Activated CD4-positive, alpha-beta T cell treated with anti-CD3 and anti-CD28 coated beads, Interleukin-2, Interleukin-6, amounts not matched to agents 100 ng/mL and 50 ng/mL, durations not matched to agents 16 hours and 8 hours (primary cell): ENCODE measurements at places on chromosomes 3 and 15.

DNA sequence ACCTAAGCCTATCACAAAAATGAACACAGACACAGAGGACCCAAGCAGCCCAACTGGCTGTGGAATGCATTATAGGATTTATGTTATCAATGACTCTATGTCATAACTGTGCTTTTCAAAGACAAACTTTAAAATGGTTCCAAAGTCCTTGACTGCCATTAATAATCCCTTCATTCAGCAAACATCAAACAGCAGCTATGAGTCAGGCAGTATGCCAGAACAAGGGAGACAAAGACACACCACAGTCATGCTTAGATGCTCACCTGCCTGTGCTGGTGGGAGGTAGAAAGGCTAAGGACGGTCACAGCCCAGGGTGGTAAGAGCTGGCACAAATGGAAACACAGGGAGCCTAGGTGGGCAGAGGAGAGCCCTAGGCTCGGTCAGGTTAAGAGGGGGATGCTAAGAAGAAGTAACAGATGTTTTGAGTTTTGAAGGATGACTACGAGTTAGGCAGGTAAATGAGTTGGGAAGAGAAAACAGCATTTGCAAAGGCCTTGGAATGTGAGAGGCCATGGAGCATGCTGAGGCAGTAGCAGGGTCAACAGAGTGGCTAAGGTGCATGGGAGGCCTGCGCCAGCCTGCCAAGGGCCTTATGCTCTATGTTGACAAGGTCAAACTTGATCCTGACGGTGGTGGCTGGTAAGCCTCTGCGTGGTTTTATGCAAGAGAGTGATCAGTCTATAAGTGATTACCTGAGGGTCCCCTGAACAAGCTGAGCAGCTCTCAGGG lies 23.0 kb downstream of the NMNAT3 start:
- no peak for DNase-seq

DNA sequence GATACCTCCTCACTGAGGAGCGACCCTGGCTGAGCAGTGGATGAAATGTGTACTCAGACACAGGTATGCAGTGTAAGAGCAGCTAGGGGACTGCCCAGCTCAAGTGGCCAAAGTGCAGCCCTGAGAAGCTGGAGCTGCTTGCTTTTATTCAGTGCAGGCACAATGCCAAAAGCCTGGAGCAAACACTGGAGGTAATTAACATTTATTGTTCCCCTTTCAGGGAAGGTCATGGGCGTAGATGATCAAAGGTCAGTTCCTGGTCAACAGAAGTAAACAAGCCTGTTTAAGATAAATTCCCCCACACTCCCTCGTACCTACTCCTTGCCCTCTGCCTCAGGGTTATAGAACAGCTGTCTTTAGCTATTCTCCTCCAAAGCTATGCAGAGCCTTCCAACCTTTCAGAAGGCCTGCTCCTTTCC lies 17.5 kb downstream of the PLA2G4F start:
- no peak for DNase-seq

GRCh38 chr3:84096188-84096587 lies 862.6 kb upstream of the CADM2 start:
- no peak for DNase-seq

- no peak for DNase-seq
Observed at GRCh38 chr3:38314112-38314763, 32.1 kb downstream of the SLC22A14 start.

DNA sequence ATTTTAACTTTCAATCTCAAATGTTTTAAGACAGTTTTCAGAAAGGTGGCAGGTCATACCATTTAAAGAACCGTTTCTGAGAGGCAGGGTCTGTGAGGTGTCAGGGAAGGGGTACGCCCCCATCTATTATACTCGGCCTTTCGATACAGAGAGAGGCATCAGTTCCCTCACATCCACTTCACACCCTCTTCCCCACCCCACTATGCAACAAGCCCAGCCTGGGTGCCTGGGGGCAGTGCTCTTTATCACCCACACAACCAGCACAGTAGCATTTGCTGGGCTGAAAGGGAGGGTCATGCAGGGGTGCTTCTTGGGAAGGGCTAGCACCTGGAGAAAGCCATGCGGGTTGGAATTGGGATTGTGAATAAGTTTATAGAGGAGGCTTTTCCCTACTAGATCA lies 56.0 kb upstream of the KCNMB2 start:
- no peak for DNase-seq

GRCh38 chr3:67346081-67346480 lies 308.3 kb downstream of the SUCLG2 start:
- DNase-seq = no peak

DNA sequence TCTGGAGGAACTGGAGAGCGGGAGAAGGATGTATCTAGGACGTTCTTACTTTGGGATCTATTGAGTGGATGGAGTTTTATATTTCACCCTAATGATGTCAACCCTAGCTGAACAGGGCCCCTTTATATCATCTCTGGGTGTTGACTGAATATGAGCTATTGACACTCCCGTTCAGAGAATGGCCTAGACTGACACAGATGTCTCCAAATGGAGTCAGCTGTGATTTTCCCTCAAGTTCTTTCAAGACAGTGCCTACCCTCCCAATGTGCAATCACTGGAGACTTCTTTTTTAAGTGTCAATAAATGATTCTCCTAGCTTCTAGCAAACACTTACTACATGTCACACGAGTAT lies 63.8 kb downstream of the FRMD4B start:
- DNase-seq = no peak

- no peak for DNase-seq
Observed at GRCh38 chr3:115187149-115187757, 40.2 kb upstream of the ZBTB20 start.

- no peak for DNase-seq
Observed at GRCh38 chr15:70103880-70104626, 6.3 kb upstream of the TLE3 start.

DNA sequence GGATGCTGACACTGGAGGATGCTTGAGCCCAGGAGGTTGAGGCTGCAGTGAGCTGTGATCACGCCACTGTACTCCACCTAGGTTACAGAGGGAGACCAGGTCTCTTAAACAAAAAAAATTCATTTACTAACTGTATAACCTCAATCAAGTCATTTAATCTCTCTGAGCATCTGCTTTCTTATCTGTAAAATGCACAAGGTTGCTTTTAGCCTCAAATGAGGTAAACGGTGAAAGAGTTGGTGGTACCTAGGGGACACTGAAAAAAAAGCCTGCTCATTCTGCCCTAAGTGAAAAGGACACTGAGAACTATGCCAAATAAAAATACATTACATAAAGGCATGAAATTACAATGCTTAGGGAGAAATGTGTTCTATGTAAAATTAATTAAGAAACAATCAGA lies 3.4 kb downstream of the PP2D1 start:
- no peak for DNase-seq

- no peak for DNase-seq
Observed at GRCh38 chr15:22226034-22226790, 145.9 kb downstream of the OR4M2 start.

GRCh38 chr3:101828691-101829436 lies 20.4 kb upstream of the NFKBIZ start:
- peak; percentile 75 for DNase-seq

- DNase-seq = no peak
Observed at GRCh38 chr3:194833114-194833910, 147.6 kb downstream of the FAM43A start.

- no peak for DNase-seq
Observed at GRCh38 chr15:87757084-87757483, 499.5 kb downstream of the NTRK3 start.

GRCh38 chr3:29333576-29333975 lies 52.7 kb downstream of the RBMS3 start:
- no peak for DNase-seq

GRCh38 chr15:89218531-89218930 lies 2.8 kb downstream of the RLBP1 start:
- DNase-seq = no peak

GRCh38 chr3:180467177-180467576 lies 134.8 kb upstream of the TTC14 start:
- DNase-seq = no peak

- DNase-seq = peak; percentile 36
Observed at GRCh38 chr3:119324899-119325298, 30.7 kb downstream of the ARHGAP31 start.

DNA sequence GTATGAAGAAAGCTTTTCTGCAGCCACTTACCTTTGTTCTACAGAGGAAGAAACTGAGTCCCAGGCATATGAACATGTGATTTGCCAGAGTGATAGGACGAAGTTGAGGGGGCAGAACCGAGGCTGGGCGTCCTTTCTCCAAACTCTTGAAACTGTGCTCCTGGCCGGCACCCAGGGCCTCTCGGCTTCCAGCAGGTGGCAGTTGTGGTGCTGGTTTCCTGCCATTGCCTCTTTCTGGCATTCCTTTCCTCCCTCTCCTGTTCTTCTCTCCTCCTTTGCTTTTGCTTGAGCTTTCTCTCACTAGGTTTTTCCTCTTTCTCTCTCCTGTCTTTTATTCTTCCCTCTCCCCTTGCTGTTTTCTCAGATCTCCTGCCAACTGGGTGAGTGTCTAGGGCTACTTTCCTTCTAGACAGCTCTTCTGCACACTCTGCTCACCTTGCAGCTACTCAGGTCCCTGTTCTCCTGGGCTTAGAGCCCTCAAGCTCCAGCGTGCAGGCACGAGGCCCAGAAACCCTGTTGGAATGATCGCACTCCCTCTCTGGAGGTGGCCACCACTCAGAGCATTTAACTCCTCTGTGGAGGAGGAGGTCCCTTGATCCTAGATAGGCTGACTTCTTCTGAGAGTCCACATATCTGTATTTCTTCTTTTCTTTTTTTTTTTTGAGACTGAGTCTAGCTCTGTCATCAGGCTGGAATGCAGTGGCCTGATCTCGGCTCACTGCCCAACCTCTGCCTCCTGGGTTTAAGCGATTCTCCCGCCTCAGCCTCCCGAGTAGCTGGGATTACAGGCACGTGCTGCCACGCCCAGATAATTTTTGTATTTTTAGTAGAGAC lies 26.2 kb downstream of the TRAK1 start:
- no peak for DNase-seq

- DNase-seq = no peak
Observed at GRCh38 chr15:79919090-79919748, 22.4 kb upstream of the MTHFS start.

GRCh38 chr3:10185804-10186762 lies 21.4 kb downstream of the IRAK2 start:
- peak; percentile 47 for DNase-seq

DNA sequence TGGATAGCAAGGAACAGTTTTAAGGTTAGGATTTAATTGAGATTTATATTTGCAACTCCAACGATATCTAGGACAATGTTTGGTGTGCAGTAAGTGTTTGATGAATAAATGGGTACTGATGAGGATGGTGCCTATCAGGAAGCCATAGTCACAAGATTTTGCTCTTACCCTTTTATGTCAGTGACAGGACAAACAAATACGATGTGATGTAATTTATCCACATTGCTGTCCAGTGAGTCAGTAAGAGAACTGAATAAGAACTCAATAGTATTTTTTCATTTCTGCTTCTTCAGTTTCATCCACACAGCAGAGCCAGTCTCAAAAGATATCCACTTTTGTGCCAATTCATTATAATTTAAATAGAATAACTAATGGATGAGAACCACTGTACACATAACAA lies 18.5 kb downstream of the C3orf85 start:
- no peak for DNase-seq

DNA sequence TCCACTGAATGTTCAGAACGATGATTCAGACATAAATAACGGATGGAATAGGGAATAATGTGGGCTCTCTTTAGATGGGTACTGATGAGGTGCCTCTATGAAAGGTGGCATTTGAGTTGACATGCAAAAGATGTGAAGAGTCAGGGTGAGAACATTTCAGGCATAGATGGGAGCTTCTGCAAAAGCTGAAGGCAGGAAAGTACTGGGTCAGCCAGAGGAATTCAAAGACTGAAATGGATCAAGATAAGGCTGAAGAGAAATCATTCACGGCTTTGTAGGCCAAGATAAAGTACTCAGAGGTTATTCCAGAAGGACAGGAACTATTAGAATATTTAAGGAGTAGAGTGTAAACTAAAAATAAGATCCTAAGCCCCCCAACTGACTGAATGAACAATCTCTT lies 189.6 kb upstream of the MCTP2 start:
- DNase-seq = no peak

DNA sequence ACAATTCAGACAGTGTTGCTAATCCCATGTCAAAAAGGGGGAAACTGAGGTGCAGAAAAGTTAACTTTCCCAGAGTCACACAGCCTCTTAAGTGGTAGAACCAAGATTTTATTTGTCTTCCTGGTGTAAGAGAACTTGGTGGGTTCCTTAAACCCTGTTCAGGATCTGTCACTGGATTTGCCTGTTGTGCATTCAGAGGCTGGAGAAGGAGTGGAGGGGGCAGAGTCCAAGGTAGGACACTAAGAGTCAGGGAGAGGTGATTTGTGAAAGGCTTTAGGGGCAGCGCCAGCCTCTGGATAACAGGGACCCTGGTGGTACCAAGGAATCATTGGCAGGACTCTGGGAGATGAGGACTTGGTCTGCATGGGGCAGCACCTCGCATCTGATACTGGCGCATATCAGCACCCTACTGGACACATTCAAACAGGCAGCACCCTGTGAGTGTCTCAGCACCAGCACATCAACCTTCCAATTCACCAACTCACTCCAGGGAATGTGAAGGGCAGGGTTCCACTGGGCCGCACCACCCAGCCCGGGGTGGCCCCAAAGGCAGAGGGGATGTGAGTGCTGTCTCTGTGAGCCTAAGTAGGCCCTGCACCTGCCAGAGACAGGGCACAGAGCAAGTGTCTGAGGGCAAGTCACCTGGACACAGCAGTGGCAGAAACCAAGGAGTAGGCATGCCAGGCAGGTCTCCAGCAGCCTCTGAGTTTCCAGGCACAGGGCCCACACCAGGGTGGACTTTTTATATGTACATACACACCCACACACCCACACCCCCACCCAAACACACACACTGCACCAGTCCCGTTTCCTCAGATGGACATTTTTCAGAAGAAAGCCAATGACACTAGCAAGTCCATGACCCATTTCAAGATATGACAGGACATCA lies 71.6 kb downstream of the LIPC start:
- DNase-seq = no peak

- DNase-seq = no peak
Observed at GRCh38 chr15:49908236-49908932, 210.6 kb downstream of the ATP8B4 start.

GRCh38 chr3:194272861-194273742 lies 78.0 kb downstream of the CPN2 start:
- DNase-seq = no peak
